ENCODE measurements at places on chromosomes 3 and 15.

GRCh38 chr3:97504463-97504862 is 260.1 kb upstream of the ARL6 start:
- no peak for DNase-seq

- no peak for DNase-seq
Observed at GRCh38 chr3:82078246-82078645, 316.8 kb upstream of the GBE1 start.

- DNase-seq, result no peak
Observed at GRCh38 chr3:52327486-52328290, 11.6 kb downstream of the DNAH1 start.

- DNase-seq, result no peak
Observed at GRCh38 chr3:195198426-195199346, 72.3 kb downstream of the XXYLT1 start.

- DNase-seq, result peak; percentile 38
Observed at GRCh38 chr3:172040981-172041963, 1.9 kb downstream of the FNDC3B start.

DNA sequence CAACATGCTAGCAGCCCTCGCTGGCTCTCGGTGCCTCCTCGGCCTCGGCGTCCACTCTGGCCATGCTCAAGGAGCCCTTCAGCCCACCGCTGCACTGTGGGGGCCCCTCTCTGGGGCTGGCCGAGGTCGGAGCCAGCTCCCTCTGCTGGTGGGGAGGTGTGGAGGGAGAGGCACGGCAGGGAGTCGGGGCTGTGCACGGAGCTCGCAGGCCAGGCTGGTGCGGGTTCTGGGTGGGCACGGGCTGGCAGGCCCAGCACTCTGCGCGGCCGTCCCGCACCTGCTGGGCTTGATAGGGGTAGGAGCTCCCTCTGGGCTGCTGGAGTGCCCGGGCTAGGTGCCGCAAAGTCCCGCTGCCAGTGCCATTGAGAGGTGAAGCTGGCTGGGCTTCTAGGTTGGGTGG is 251.0 kb downstream of the SQOR start:
- no peak for DNase-seq

- DNase-seq, result no peak
Observed at GRCh38 chr3:172323894-172324610, 124.2 kb downstream of the GHSR start.

GRCh38 chr3:140731440-140732119 is 53.7 kb downstream of the TRIM42 start:
- no peak for DNase-seq

GRCh38 chr15:75843678-75844581 is 683 bp downstream of the UBE2Q2 start:
- DNase-seq, result peak; percentile 22

GRCh38 chr3:47362701-47363100 is 18.1 kb upstream of the PTPN23 start:
- no peak for DNase-seq

DNA sequence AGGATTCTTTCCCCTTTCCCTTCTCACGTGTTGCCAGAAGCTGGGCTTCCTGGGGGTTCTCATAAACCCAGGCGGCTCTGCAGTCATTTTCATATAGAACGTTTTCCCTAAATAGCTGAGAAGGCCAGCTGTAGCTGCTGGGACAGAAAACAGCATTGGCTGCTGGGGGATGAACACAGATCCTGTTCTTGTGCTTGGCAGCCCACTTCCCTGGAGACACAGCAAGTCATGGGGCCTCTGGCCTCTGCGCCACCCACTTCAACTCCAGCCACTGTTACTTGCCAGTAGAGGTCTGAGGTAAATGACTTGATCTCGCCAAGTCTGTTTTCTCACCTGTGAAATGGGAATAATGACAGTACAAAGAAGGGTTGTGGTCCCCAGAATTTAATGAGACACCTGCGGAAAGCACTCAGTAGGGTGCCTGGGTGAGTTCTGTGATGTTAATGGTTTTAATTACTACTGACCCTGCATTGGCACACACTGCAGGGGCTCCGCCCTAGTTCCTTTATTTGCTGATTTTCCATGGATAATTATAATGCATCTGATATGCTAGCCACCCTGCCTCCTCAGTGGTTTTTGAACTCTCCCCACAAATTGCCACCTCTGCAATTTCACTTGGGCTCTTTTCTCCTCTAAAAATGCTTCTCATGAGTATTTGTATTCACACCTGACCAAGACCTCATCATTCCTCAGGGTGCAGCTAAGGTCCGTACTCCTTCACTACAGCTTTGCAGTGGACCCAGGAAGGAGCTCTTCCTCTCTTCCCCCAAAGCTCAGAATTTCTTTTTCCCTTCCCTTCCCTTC is 274.7 kb downstream of the RPLP1 start:
- DNase-seq, result no peak

DNA sequence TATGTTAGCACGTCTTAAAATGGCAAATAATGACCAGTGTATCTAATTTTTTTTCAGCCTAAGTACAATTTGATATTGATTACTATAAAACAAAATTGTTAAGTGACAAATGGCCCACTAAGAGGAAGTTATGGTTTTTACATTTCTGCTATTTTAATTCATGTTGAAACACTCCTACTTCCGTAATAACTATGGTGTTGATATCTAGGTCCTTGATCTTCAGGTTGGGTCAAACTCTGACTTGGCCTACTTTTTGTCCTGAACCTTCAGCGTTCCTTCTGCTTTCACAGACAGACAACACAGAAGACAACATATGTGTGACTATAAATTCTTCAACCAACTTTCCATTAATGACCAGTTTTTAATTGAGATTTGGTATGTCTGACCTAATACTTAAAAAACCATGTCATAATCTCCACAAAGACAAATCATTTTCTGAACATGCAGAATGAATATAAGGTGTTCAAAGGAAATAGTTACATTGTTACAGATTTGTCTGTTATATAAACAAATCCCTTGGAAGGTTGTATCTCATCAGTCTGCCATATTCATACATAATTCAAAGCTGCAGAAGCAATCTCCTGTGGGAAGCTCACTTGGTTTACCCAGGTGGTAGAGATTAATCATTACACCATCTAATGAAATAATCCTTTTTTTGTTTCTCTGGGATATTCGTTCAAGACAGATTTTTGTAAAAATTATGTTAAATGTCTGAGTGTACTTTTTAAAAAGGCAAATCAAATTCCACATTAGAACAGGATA is 92.1 kb upstream of the TSPAN3 start:
- no peak for DNase-seq

GRCh38 chr3:124459678-124460077 is 270.6 kb upstream of the UMPS start:
- DNase-seq, result no peak

DNA sequence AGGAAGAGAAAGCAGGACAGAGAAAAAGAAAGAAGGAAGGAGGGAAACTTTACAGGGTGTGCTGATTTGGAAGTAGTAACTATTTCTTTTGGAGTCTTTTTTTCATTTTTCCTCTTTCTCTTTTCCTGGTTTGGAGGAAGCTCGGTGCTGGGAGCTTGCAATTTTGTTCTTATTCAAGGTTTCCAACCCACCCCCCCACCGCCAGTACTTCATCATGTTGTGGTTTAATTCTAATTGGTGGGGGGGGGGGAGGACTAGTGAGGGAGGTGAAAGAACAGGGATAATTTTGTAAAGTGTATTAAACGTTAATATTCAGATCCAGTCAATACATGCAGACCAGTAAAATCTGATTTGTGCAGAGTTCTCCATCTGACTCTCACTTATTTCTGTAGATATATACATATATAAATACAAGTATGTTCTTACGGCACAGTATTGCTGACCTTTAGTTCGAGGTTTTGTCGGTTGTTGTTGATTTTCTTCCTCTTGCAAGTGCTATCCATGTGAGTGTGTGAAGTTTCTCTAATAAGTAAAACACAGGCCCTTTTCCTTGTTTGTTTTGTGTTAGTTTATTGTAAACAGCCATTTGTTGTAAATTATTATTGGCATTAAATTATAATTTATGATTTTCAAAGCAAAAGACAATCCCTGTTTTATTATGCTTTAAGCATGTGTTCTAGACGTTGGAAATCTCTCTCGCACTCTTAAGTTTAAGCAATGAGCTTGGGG is 9.3 kb downstream of the NR2F2 start:
- no peak for DNase-seq

- no peak for DNase-seq
Observed at GRCh38 chr3:12994357-12994606, 78.9 kb downstream of the IQSEC1 start.

- no peak for DNase-seq
Observed at GRCh38 chr3:168455814-168456213, 360.1 kb upstream of the GOLIM4 start.

- DNase-seq, result no peak
Observed at GRCh38 chr15:80061582-80061981, 2.1 kb downstream of the ZFAND6 start.

DNA sequence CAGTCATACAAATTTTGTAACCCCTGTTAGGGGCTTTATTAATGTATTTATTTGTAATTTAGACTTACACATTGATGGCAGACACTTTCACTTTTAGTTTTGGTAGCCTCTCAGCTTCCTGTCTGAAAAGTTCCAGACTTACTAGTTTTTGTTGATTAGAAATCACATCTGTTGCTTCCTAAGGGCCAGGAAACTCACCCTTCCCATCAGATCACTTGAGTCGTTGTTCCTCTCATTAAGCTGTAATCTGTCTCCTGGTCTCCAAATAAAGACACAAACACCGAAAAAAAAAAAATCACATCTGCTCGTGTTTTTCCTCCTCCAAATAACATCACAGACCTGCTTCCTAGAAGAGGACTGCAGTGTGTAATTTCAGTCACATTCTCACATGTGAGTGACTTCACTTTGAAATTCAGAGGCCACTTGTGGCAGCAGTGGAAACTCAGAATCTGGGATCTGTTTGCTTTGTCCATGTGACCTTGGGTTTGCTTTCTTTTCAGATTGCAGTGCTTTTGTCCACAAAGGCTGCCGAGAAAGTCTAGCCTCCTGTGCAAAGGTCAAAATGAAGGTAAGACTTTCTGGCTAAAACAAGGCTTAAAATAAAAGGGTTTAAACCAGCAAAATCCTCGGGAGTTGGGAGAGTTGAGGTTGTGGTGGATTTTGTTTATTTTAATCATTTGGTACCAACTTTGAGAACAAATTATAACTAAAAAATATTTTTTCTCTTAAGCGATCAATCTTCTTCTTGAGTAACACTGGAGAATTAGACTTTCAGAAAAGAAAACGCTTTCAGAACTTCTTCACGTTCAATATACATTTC is 87.0 kb downstream of the KLHL25 start:
- DNase-seq, result no peak

DNA sequence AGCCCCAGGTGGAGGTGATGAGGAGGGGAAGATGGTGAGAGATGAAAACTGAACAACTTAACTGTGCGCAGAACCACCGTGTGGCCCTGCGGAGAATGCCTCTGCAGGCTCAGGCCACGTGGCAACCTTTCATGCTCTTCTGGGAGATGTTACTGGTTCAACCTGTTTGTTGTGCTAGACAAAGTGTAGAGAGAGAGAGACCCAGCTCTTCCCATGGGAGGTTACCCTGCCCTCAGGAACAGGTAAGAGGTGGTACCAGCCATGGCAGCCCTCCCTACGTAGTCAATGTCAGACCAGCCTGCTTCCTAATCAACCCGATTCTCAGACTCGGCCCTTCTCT is 37.0 kb upstream of the HACD2 start:
- DNase-seq, result no peak

DNA sequence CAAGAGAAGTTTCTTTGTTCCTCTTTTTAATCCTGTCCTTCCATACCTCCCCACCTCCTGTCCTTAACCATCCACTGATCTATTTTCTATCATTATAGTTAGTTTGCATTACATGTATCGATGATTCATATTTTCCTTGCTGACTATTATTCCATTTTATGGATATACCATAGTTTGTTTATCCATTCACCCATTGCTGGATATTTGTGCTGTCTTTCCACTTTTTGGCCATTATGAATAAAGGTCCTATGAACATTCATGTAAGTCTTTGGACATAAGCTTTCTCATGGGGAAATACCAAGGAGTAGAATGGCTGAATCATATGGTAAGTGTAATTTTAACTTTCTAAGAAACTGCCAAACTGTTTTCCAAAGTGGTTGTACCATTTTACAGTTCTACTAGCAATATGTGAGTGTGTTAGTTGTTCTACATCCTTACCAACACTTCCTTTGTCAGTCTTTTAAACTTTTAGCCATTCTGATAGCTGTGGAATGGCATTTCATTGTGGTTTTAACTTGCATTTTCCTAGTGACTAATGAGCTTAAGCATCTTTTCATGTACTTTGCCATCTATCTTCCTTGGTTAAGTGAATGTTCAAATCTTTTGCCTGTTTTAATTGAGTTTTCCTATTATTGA is 11.7 kb downstream of the ATP6V1A start:
- no peak for DNase-seq

GRCh38 chr3:168858327-168858726 is 762.6 kb upstream of the GOLIM4 start:
- no peak for DNase-seq

- DNase-seq, result no peak
Observed at GRCh38 chr15:69562564-69562963, 109.9 kb downstream of the RPLP1 start.

DNA sequence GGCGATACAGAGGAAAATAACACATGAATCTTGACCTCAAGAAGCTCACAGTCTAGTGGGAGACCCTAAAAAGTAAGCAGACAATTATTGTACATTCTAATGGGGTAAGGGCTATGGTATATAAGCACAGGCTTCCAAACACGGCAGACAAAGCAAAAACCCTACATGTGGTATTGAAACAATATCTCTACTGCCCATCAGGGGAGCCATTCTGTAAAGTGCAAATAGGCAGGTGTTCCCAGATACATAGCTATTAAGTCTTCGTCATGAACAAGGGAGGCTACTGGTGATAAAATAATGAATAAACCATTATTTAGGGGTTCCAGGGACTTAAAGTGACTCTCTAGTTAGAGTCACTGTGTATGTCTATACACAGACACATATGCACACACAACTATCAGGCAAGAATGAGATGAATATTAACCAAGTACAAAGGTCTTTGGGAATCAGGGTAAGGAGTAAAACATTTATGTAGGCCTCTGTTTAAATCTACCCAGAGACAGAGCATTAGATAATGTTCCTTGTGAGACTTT is 38.7 kb upstream of the ASB14 start:
- DNase-seq, result no peak

GRCh38 chr3:107265526-107265925 is 111.7 kb upstream of the CCDC54 start:
- DNase-seq, result no peak

DNA sequence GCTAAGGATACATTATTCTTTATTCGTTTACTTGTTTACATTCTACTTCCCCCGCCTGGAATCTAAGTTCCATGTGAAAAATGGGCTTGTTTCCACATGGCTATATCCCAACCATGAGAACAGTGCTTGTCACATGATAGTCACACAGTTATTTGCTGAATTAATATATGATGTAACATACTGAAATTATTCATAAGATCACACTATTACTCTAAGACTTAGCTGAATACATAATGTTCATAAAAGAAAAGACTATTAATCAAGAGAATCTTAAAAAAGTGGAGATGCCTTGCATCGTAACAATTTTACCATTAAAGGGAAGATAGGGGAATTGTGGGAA is 6.5 kb downstream of the PBRM1 start:
- DNase-seq, result peak; percentile 78

GRCh38 chr3:117671722-117672318 is 962.2 kb downstream of the TUSC7 start:
- no peak for DNase-seq
